Right atrium auricular region (tissue), 2 donors: ENCODE measurements at places on chromosomes 3 and 15. TPM values are rescaled to one million over a fixed set of nuclear protein-coding genes. Genes with fewer than 3 reads are reported as not detected.

Gene GPR62
- total RNA-seq, result 0.12 TPM

DNA sequence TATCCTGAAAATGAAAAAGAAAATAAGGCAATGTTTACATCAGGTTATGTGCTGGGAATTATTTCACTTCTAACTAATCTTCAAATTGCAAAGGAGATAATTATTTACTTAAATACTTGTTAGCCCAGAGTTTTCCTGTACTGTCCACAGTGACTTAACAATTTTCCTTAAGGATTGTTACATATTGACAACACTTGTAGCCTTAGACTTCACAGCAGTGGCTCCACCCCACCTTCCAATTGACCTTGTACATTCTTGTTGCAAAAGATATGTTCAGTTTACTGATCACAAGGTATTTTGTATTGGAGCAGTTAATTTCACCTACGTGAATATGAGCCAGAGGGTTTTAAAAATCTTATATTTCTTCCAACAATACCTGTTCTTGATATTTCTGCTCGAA, 376.9 kb downstream of the CNTN6 start:
- H3K27me3 ChIP-seq, result no peaks in the 10 kb centered on the region
- no peaks in the 10 kb centered on the region for H3K36me3 ChIP-seq
- no peak for DNase-seq

Gene ELL3
- 2.4 TPM for total RNA-seq

DNA sequence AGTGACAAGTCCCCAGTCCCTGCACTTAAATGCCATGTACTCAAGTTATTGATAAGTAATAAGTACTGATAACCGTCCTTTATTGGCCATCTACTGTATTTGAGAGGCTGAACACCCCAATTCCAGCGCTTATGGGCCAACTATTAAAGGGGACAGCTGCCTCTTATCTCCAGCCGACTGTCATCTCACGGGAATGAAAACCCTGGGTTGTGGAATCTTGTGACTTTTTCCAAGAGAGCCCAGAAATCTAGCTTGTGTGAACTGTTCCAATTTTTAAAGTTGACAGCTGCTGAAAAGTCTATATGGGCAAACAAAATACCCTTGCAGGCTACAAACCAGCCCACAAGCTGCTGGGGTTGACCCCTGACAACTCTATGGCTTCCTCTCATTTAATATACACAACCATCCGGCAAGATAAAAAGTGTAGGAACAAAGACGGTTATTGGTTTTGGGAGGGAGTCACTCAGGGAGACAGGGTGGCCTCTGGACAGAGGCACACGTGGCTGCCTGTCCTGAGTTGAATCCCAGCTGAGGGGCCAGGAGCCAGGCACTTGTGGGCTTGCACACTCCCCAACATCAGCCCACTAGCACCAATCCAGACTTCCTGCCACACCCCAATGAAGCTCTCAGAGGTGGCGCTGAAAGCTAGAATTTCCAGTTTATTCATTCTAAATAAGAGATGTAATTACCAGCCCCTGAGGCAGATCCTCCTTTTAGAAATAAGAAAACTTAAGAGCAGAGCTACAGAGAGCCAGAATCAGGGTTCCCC, 16.2 kb downstream of the SPSB4 start:
- H3K4me1 ChIP-seq, result no peaks in the 10 kb centered on the region
- DNase-seq, result no peak
- no peak overlapping the region for H3K4me3 ChIP-seq
- no peaks in the 10 kb centered on the region for H3K27me3 ChIP-seq
- H3K36me3 ChIP-seq, result no peaks in the 10 kb centered on the region
